Liver (tissue), 10 donors: ENCODE measurements at places on chromosomes 2 and 18.
A peak's percentile ranks its signal among the peaks of the same experiment; 100 is the strongest.

DNA sequence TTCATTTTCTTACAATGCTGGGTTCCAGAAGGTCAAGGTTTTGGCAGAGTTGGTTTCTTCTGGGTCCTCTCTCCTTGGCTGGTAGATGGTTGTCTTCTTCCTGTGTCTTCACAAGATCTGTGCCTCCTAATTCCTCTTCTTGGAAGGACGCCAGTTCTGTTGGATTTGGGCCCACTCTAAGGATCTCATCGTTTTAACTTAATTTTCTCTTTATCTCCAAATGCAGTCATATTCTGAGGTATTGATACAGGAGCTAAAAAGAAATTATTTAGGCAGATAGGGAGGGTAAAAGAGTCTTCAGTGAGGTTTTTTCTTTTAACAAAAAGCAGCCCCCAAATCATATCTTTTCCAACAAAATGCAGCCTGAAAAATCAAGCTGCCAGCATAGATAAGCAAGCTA is 998.4 kb downstream of the SOCS6 start:
- no peak for DNase-seq

GRCh38 chr2:229714736-229715541 is 584 bp upstream of the DNER start:
- peak; percentile 52 for DNase-seq

GRCh38 chr2:234678711-234679110 is 181.8 kb upstream of the ARL4C start:
- no peak for DNase-seq

DNA sequence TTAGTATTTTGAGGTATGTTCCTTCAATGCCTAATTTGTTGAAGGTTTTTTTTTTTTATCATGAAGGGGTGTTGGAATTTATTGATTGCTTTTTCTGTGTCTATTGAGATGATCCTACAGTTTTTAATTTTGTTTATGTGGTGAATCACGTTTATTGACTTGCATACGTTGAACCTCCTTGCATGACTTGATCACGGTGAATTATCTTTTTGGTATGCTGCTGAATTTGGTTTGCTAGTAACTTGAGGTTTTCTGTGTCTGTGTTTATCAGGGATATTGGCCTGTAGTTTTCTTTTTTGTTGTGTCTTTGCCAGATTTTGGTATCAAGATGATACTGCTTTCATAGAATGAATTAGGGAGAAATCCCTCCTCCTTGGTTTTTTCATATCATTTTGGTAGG is 23.9 kb downstream of the CLIP4 start:
- no peak for DNase-seq

GRCh38 chr2:226336283-226336682 is 463.3 kb downstream of the IRS1 start:
- no peak for DNase-seq

GRCh38 chr18:73861771-73862170 is 285.9 kb downstream of the FBXO15 start:
- DNase-seq = no peak

DNA sequence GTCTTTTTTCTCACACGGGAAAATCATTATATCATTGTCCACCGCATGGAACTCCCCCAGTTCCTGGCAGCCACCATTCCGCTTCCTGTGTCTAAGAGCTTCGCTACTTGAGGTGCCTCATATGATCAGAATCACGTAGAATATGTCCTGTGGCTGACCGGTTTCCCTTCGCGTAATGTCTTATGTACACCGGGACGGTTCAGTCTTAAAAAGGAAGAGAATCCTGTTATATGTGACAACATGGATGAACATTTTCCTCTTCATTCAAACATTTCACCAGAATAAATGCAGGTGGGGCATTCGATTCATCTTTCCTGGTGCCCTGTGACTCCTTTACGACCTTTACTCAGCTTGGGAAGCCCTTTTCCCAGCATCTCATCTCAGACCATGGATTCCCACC is 131.7 kb upstream of the TWIST2 start:
- DNase-seq = no peak

- DNase-seq = no peak
Measured at GRCh38 chr2:162333968-162334367, 10.0 kb upstream of the GCA start.

DNA sequence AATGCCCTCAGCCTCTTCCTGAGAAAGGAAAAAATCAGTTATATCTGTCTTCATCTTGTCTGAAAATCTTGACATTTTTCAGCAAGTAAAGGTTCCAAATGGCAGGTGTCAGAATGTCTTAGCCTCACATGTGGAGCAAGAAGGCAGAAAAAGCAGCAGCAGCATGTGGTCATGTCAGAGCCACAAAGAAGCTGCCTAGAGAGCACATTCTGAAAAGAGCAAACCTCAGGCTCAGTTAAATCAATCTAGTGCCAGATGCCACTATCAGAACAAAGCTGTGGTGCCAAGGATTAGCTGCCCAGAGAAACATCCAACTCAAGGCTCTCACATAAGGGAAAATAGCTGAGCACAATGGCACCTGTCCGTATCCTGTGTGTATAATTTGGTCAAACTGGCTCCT is 105.9 kb downstream of the SRBD1 start:
- no peak for DNase-seq

- no peak for DNase-seq
Measured at GRCh38 chr2:201127152-201127511, 11.2 kb downstream of the CFLAR start.

GRCh38 chr18:74519320-74520095 is 14.8 kb upstream of the CNDP1 start:
- no peak for DNase-seq

DNA sequence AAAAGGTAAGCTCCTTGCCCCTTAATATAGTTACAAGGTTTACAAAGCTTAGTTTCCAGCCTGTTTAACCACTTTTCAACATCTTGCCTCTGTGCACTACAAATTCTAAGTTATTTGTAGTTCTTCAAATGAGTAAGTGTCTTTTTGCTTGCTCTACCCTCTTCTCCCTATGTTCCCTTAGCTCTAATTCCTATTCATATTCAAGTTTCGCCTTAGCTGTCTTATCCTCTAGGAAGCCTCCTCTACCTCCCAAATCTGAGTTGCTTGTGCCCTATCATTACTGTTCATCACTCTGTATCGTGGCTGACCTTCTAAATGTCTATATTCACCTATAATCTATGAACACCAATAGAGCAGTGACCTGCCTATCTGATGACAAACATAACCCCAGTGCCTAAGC is 25.3 kb downstream of the NRXN1 start:
- no peak for DNase-seq
